ENCODE measurements at places on chromosomes 6 and 20. TPM values are rescaled to one million over a fixed set of nuclear protein-coding genes. Genes with fewer than 3 reads are reported as not detected.

DNA sequence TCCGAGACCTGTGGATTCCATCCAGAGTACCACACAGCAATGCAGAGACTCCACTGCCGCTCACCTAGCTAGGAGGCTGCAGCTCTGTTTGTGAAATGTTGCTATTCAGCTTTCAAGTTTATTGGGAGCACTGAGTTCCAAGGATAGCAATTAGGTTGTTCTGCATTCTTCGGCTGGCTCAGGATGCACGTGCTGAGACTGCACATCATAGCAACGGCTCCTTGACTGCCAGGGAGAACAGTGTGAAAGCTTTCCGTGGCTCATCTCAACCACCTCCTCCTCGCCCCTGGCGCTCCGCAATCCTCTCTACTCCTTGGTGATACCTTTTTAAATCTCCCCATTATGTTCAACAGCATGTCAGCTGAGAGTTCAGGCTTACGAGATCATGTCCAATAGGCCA, 116.6 kb downstream of the TSHZ2 start:
- no peak for DNase-seq

DNA sequence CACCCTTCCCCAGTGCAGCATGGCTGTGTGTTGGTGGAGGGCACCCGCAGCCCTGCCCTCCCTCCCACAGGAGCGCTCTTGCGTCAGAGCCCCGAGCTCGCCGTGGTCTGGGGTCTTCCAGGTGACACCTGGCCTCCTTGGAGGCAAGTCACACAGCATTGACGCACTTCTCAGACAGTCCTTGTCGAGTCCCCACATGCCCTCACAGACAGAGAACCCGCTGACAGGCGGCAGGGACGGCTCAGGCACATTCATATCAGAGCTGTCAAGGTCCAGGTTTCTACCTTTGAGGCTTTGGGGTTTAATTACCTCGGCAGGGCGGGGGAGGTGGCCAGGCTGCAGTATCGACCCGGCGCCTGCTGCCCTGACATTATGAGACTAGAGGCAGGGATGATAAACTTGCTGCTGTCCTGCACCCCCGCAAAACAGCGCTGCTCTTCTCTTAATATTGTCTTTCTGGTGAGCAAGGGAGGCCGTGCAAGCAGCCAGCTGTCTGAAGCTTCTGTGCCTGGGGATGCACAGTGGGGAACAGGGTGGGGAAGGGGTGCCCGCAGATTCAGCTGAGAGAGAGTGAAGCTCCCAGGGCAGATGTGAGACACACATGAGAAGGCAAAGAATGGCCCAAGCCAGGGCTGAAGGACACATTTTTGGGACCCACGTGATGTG, 4.7 kb downstream of the NPEPL1 start:
- no peak for DNase-seq

DNA sequence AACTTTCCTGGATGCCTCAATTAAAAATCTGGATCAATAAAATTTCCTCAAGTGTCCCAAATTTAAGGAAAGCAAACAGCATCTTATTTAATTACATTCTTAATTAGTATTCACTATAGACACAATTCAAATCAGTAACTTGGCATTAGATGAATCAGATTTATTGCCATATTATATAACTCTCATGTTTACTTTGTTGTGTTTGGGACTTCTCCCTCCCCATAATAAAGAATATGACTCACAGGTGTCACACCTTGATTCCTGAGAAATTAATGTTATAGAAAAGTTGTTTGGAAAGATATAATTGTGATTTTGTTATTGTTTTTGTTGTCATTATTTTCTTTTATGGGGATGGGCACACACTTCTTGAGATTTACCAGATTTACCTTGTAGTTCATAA, 18.4 kb downstream of the EYA4 start:
- no peak for DNase-seq

GRCh38 chr6:166343150-166343487, 774 bp upstream of the SFT2D1 start:
- no peak for DNase-seq

DNA sequence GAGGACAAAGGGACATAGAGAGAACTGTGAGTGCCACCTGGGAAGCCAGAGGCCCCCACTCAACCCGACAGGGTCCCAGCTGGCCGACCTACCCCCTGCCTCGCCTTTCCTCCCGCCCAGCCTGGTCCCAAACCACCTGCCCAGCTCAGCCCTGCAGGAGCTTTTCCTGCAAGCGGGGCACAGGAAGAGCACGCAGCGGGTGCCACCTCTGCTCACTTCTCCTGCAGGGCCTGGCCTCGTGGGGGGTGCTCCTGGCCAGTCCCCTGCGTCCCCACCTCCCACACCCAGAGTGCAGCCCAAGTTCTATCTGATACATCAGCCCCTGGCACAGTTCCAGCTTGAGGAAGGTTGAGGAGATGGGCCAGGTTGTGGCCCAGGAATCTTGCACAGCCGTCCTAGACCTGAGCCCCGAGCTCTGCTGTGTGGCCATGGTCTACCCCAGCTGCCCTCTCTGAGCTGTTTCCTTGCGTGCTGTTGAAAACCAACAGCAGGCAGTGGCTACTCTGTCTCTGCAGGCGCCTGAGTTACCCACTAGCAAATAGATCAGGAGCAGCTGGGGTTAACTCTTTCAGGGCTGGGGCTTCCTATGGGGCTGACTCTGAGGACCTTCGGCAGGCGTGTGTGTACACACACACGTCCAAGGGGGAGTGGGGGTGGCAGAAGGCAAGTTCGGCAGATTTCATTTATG, 1.7 kb downstream of the NECAB3 start:
- DNase-seq = no peak

- DNase-seq = no peak
These were observed 228.9 kb downstream of the ANKRD60 start for GRCh38 chr20:57999465-58000111.

- no peak for DNase-seq
These were observed 24.3 kb upstream of the KIAA0408 start for GRCh38 chr6:127483399-127484055.

- DNase-seq = no peak
These were observed 49.8 kb downstream of the NRN1 start for GRCh38 chr6:5956939-5957338.

GRCh38 chr20:19745106-19745505, 13.0 kb upstream of the RIN2 start:
- no peak for DNase-seq

DNA sequence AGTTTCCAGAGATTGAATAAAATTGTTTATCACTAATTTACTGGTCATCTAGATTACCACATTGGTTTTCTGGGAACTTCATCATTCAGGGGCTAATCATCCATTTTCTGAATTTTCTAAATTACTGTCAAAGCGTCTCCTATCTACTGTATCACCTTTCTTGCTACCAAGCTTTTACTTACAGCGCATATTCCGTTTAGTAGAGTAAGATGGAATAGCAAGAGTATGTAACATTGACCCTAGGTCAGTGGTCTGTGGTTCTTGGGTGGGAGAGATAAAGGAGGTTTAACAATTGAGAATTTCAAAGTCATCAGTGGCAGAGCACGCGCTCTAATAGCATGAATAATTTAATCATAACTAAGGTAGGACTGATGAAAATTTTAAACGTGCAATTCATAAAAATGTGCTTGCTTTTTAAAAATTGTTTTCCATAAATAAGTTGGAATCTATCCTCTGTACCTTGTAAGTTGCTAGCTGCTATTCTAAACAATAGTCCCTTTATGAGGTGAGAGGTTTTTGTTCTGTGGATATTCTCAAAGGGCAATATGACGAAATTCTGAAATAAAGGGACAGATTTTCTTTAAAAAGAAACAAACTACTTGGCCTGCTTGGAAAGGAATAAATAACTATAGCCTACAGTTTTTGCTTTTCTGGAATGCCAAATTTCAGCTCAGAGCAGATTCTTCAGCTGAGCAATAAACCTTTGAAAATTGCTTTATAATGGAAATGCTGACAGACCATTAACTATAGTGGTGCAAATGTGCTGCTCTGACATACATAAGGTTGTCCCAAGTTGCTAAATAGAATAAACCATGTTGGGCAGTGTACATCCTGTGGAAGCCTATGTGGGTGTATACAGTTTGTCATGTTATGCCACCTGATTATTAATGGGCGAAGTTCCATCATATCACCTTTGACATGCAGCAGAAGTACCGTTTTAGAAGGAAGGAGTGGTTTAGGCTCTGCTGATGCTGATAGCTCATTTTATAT, 84.1 kb downstream of the ZFAND3 start:
- DNase-seq = no peak

The SOX18 gene
- 1.3 TPM for polyA plus RNA-seq

The SPATA2 gene
- 5.1 TPM for polyA plus RNA-seq
